Activated effector memory CD4-positive, alpha-beta T cell treated with Interleukin-2 at 50 U/mL for 16 hours (primary cell): ENCODE measurements at places on chromosomes 11 and 22.
A peak's percentile ranks its signal among the peaks of the same experiment; 100 is the strongest.

DNA sequence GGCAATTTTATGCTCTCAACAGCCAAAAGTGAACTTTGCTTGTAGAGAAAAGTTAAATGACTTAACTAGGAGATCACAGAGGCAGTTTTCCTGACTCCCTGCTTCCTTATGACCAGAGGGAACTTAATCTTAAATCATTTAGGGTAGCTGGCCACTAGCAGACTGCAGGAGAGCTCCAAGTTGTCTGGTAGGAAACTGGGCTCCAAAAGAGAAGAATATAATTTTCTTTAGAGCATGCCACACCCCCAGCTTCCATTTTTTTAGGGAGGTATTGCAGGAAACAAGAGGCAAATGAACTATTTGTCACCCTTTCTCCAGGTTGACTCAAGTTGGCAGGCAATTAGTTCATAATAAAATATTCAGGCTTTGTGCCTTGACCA lies 2.6 kb downstream of the METTL15 start:
- no peak for DNase-seq

DNA sequence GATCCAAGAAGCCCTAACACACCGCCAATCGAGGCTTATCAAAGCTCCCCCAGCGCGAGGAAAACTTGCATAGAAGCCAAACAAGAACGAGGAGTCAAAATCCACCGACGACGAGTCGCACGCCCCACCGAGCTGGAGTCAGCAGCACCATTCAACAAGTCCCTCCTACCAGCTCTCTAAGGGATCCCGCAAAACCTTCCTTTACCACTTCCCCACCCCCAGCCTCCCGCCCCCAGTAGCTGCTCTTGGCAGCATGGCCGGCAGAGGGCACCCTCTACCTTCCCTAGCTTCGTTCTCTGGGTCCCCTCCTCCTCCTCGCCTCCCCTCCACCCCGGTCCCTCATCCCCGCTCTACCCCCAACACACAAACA lies 1.4 kb downstream of the BDNF start:
- DNase-seq, result no peak

GRCh38 chr11:67282155-67282875 lies 6.8 kb upstream of the ANKRD13D start:
- no peak for DNase-seq

- no peak for DNase-seq
These were observed 1.4 kb downstream of the FOSL1 start for GRCh38 chr11:65898656-65899355.

DNA sequence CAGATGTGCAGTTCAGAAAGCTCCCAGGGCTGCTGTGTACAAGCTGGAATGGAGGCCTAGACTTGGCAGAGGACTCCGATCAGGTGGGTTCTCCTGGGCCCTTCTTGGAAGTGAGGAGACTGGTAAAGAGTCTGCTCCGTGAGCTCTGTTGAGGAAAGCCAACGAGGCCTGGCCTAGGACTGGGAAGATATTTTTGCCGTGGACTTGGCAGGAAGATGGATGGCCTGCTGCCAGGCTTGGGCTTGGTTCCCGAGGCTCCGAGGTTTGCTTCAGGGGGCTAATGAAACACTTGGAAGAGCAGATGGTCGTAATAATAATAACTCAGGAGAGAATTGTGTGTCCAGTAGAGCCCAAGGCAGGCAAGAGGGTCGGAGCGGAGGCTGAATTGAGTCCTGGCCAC lies 3.9 kb downstream of the GALR3 start:
- DNase-seq, result no peak

DNA sequence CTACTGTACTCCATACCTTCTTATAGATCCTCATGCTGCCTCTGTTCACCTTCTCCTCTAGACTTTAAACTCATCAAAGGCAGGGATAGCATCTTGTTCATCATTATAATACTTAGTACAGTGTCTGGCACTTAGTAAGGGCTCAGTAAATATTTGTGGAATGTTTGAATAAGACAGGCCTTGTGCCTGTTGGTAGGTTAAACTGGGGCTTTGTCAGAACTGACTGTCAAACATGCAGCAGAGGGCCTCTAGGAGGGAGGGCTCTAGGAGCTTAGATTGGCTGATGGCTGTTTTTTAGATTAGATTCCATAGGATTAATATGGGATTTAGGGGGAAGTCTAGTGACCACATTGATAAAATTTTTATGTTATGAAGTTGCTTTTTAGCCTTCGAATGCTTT lies 70.8 kb downstream of the RNF169 start:
- no peak for DNase-seq

- peak; percentile 94 for DNase-seq
These were observed at the start of the genes ALG12 and CRELD2 for GRCh38 chr22:49917974-49918910. Gene ALG12 (minus strand): TSS chr22:49918438. CDS start chr22:49913765, 4,673 bp downstream. Gene CRELD2 (plus strand): TSS chr22:49918634. CDS start chr22:49918770, 136 bp downstream.

- DNase-seq, result no peak
These were observed 21.6 kb downstream of the FOLR3 start for GRCh38 chr11:72157131-72157530.

DNA sequence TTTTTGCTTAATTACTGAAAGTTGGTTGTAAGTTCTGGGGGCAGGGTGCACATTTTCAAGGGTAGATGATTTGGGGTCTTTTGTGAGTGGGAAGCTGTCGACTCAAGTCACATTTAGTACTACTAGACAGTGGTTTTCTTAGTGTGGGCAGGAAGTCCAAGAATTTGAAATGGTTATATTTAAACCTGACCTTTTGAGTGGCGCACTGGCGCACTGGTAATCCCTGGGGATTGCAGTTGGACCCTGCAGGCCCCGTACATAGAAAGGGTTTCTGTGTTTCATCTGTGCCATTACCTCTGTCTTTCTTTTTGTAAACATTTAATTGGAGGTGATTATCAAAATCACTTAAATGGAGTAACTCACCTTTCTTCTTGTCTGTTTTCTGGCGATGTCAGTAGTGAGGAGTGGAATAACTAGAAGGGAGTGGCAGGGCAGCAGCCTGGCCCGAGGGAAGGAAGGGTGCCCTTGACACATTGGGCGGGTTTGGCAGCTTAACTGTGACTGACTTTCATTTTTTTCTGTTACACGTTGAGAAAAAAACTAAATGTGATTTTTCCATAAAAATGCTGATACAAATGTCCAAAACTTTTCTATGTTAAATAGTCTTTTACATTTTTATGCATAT lies 101.8 kb upstream of the GAL start:
- no peak for DNase-seq

- DNase-seq, result no peak
These were observed 559 bp downstream of the MRTFA start for GRCh38 chr22:40635940-40636379.

DNA sequence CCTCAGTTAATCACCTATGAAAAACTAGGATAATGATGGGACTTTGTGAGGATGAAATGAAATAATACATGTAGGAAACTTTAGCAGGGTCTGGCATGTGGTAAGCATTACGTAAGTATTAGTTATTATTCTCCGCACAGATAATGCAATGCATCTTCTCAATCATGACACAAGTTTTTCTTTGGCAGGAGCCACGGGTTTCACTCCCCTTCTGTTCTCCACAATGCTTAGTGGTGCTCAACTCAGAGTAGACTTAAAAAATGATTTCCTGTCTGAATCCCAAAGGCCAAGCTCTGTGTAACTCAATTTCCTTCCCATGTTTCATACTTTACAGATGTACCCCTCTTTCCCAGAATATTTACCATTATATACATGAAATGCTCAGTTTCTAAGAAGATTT lies 82.9 kb downstream of the CCDC34 start:
- DNase-seq, result no peak

DNA sequence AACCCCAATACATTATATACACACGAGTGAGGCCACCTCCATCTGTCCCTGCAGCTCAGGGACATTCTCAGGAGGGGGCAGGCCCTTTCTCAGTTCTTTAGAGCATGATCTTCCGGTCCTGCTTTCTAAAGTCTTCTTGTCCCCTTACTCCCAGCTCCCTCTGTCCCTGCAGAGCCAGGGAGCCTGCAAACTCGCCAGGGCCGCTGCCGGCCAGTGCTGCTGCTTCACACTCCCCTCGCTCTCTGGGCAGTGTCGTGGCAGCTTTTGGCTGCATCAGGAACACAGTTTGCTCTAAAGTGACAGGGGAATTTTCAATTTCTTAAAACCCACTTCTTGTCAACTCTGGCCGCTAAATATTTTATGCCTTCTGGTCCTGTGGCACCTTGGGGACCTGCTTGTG lies 130.1 kb upstream of the NARS2 start:
- DNase-seq, result no peak
